ENCODE measurements at places on chromosomes 7 and 10. TPM values are rescaled to one million over a fixed set of nuclear protein-coding genes. Genes with fewer than 3 reads are reported as not detected.

SPDYE6 gene
- not detected for total RNA-seq

DNA sequence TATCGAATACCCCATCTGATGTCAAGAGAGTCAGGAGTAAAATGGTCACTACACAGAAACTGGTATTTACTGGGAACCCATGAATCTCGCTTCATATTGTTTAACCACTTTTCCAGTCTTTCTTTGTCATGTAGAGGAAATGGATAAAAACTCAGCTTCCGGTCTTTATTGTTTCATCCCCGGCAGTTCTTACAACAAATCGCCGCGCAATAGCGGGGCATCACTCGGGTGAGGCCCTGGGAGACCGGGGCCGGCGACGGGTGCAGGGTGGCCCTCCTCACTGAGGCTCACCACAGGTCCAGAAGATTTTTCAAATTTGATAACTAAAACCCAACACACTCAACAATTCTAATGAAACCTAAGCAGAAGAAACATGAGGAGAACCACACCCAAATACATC, 35.6 kb upstream of the PTPRN2 start:
- no peak overlapping the region for H3K27ac ChIP-seq
- peaks cover 3% of the 10 kb centered on the region for H3K36me3 ChIP-seq
- H3K4me1 ChIP-seq = peaks cover 1% of the 10 kb centered on the region

LFNG gene
- 23.3 TPM for total RNA-seq

MYL10 gene
- total RNA-seq = 0.52 TPM

ACBD7 gene
- 0.86 TPM for total RNA-seq

DNA sequence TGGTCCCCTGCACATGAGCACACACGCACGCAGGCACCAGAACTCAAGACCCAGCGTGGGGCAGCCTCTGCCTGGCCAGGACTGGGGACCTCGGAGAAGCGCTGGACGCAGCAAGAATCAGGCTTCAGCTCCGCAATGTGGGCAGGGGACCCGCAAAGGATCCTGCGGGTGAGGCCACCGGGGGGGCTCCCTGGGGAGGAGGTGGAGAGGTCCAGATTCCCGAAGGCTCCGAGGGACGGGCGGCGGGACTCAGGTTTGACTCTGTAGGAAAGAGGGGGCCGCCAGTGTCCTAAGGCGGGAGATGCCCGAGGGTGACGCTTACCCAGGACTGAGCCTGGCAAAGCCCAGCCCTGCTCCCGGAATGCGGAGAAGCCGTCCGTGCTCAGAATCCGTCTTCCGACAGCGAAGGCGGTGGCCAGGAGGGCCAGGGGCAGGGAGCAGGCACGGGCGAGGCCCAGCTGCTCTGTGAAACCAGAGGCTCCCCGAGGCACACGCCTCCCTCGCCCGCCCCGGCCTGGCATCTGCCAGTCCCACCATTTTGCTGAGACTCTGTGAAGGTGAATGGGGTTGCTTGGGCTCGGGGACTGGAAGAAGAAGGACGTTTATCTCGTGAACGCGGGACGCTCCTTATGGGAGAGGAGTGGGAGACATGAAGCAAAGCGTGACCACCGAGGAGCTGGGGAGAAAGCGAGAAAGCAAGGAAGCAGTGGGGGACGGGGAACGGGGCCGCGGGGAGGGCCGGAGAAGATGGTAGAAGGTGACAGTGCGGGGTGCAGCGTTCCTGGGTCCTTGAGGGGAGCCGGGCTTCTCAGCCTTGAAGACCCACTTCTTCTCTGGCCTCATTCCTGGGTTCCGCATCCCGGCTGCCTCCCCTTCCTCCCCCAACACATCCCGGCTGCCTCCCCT, 489.2 kb downstream of the PTPRN2 start:
- peak; percentile 85 for DNase-seq
- no peaks in the 10 kb centered on the region for H3K4me1 ChIP-seq
- H3K27ac ChIP-seq = no peak overlapping the region
- H3K36me3 ChIP-seq = no peaks in the 10 kb centered on the region
